ENCODE measurements at places on chromosomes 1 and 21.

- DNase-seq = no peak
Measured at GRCh38 chr1:9145021-9145668, 16.2 kb upstream of the GPR157 start.

- peak; percentile 23 for DNase-seq
Measured at GRCh38 chr1:6591222-6591621, 11.4 kb downstream of the ZBTB48 start.

DNA sequence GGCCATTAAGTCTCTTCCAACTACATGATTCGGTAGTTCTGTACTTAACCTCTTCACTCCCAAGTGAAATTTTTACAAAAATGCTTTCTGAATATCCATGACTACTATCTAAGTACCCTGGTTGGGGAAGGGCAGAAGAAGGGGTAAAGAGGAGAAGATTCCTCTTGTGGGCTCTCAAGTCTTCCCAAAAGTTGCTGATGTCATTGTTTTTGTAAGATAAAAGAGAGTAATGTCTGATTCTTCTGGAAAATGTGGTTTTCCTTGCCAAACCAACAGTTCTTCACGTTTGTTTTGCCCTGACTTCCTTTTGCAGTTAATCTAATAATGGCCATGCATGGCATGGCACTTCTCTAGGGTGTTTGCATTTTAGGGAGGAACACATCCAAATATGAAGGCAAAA, 34.7 kb upstream of the AK4 start:
- no peak for DNase-seq

DNA sequence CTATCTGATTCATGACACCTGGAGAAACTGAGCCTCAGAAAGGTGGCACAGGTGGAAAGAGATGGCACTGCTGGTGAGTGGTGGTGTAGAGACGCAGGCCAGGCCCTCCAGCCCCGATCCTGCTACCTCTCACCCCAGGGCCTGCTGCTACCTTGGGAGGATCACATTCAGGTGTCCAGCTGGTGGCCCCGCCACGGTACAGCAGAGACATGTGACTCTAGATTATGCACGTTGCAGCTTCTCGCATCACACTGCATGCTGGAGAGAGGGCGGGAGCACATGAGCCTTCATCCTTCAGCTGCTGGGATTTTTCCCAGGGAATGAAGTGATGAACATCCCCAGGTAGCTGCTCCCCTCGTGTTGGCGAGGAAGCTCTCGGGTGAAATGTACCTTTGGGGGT, 32.9 kb downstream of the KAZN start:
- DNase-seq = no peak

DNA sequence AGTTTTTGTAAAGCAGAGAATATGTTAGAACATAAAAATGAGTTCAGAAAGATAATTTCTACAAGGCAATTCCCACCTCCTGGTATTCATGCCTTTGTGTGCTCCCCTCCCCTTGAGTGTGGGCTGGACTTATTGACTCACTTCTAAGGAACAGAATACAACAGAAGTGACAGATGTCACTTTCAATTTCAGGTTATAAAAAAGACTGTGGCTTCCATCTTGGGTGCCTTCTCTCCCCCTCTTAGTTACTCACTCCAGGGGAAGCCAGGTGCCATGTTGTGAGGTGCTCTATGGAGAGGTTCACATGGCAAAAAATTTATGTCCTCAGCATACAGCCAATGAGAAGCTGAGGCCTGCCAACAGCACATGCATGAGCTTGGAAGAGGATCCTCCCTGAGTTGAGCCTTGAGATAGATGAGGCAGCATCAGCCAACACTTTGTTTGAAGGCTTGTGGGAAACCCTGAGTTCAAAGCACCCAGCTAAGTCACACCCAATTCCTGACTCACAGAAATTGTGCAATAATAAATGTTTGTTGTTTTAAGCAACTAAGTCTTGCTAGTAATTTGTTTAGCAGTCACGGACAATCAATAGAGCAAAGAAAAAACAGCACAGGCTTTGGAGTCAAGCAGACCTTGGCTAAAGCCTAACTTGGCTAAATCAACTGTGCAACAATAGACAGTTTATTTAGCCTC, 73.5 kb upstream of the NGF start:
- no peak for DNase-seq

GRCh38 chr1:226002667-226003501, 3.7 kb upstream of the SDE2 start:
- no peak for DNase-seq
